ENCODE measurements at places on chromosomes 5 and 9.

GRCh38 chr5:59615272-59615671, 278.3 kb downstream of the PDE4D start:
- no peak for DNase-seq

DNA sequence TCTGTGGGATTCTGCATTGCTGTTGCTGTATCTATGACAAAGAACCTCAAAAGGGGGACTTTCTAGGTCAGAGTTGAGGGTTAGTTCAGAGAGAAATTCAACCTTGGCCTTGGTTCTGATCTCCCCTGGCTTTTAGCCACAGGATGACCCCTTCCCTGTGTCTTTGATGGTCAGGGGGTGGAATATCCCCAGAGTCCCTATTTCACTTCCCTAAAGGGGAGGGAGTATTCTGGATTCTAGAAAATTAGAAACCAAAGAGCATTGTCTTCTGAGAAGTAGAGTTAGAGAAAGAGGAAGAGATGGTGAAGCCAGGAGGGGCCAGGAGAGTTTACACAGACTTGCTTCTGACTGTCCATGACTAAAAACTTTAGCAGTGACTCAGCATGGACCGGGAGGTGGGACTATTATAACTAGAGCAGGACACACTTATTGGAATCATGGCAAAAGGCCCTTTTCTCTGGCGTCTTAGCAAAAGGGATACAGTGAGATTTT, 56.2 kb upstream of the LPAR1 start:
- DNase-seq: no peak

DNA sequence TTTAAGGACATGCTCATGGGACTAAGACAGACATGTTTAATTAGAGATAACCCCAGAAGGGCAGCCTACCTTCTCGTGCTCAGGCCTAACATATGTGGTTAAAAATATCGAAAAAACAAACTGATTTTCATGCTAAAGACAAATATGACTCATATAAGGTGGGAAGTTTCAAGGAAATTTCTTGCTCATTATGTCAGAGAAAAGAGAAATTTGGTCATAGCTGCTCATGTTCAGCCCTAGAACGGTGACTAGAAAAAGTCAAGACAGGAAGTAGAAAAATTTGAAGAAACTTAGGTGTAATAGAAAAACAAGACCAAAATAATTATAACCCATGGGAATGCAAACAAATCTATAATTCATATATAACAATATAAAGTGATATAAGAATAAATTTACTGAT, 120.6 kb downstream of the PRDM9 start:
- no peak for DNase-seq

DNA sequence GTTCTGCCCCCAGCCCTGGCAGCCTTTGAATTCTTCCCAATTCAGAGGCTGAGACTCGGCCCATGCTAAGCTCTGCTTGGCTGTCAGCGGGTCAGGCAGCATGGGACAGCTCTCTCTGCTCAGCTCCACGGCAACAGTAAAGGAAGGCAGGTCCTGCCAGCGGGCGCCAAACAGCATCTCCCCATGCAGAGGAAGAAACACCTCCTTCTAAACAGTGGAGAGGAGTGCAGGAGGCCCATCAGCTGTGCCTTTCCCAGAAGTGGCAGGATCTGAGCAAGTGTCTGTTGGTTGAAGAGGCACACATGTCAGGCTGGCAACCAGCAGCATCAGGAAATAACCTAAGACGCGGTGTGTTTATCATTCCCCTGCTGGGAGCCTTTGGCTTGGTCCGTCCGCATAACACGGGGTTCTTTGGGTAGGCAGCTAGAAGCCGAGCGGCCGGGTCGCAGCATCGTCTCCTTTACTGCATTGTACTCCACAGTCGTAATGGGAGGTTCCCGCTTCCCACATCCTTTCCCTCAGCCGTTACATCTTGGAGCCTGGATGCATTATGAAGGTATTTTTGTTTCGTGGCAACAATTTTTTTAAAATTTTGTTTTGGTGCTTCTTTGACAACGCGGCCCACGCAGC, 42.7 kb upstream of the NCS1 start:
- no peak for DNase-seq

- DNase-seq: no peak
These were observed 2252.4 kb downstream of the MAT2B start for GRCh38 chr5:165757791-165758190.

DNA sequence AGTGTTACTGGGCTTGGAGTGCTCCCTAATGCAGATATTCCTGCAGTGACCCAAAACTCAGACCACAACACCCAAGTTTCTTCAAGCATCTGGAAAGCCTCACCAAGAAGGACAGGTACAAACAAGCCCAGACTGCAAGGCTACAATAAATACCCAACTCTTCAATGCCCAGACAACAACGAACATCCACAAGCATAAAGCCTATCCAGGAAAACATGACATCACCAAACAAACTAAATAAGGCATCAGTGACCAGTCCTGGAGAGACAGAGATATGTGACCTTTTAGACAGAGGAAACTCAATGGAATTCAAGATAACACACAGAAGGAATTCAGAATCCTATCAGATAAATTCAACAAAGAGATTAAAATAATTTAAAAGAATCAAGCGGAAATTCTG, 605.6 kb downstream of the PDE4D start:
- DNase-seq: no peak

- no peak for DNase-seq
These were observed 88.7 kb upstream of the PIK3R1 start for GRCh38 chr5:68126886-68127285.

GRCh38 chr5:78626009-78626571, 22.5 kb downstream of the LHFPL2 start:
- DNase-seq: no peak

- DNase-seq: no peak
These were observed 74.0 kb upstream of the ARRDC3 start for GRCh38 chr5:91456928-91457680.

- no peak for DNase-seq
These were observed 5.1 kb downstream of the AGPAT2 start for GRCh38 chr9:136681945-136682699.

GRCh38 chr5:159629158-159629557, 287.1 kb upstream of the ADRA1B start:
- DNase-seq: no peak

DNA sequence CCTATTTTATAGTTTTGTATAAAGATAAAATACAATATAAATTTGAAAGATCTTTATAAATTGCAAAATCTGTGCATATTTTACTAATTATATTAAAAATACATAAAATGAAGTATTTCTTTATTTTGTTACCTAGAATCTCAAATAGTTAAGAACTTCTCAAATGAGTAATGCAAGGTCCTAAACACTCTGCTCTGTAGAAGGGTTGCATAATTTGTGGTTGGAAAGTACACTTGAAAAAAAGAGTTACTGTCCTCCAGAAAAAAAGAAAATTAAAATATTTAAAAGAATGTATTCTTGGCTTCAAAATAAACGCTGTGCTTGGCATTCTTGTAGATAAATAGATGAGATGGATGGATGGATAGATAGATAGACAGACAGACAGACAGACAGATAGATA, 428.8 kb upstream of the CDH6 start:
- DNase-seq: no peak

DNA sequence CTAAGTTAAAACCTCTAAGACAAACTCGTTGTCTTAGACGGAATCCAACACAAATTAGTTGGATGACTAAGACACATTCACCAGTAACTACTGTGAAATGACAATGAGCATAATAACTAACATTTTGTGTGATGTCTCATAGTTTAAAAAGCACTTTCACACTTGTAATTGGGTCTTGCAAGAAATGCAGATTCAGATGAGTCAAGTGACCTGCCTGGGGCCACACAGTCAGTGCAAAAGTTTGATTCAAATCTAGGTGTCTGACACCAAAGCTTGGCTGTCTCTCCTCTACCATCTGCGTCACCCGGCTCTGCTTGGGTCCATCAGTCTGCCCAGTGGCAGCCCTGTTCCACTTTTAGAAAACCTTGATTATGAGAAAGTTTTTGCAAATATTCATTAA, 143.7 kb downstream of the TTLL11 start:
- DNase-seq: no peak

Measured in Karpas-422 (cell line).